ENCODE measurements at places on chromosomes 2 and 18.

DNA sequence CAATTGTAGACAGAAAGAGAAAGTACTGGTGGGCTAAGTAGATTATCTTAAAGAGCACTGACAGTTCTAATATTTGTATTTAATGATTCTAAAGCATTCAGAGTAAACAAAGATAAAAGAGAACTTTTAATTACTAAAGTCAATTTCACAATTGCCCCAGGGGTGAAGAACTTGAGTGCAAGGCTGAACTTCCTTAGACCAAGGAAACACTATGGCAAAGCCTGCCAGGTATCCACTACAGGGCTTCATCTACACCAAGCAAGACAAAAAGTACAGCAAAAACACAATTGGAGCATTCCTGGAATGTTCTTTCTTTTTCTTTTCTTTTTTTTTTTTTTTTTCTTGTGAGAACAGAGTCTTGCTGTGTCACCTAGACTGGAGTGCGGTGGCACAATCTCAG is 46.9 kb upstream of the NDUFV2 start:
- DNase-seq, result no peak

GRCh38 chr2:203861197-203861596 is 6.4 kb upstream of the CTLA4 start:
- DNase-seq, result no peak

GRCh38 chr2:162768656-162769055 is 69.9 kb downstream of the KCNH7 start:
- no peak for DNase-seq

DNA sequence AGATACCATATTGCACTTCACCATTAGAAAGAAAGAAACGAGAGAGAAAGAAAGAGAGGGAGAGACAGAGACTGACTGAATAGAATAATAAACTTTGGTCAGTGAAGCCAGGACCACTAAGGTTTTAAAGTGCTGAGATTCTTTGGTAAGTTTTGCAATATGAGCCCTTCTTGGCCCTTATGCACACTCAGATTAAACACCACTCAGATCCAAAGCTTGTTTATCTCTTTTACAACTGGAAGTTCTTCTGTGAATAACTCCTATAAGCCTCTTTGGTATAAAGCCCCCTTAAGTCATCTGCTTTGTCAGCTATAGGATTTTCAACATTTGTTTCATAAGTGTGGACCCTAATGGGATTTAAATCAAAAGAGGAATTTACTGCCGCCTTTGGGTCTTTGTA is 40.8 kb downstream of the PID1 start:
- no peak for DNase-seq

DNA sequence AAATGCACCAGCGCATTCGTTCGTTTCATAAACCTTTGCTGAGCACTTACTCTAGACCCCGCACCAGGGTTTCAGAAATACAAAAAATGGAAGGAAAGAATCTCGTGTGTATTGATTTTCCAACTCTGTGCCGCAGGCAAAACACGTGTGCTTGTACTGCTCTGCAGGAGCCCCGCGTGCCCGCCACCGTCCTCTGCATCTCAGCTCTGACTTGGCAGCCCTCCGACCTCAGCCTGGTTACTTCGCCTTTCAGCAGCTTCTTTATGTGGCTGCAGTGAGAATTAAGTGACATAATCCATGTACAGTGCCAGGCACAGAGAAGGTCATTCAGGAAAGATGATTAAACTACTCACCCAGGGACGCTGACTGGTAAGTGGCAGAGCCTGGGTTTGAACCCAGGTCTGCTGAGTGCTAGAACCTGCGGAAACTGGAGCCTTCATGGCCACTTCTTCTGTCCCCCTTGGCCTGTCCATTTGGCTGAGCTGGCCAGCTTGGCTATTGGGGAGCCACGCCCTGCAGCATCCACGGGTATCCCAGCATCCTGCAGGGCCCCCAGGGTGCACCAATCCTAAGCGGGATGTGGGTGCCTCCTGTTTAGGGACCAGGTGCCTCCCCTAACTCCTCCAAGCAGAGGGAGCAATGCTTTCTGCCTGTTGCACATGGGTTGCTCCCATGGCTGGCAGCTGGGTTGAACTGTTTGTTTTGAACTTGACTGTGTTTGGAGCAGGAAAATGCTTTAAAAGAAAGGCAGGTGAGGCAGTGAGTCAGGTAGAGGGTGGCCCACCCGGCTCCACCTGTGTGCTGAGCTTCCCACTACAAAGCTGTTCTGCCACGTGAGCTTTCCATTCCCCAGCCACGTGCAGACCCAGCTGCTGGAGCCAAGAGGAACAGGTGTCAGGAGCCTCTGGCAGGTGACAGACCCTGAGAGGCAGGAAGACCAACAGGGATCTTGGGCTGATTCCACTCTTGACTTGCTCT is 34.3 kb downstream of the INHBB start:
- DNase-seq, result no peak

DNA sequence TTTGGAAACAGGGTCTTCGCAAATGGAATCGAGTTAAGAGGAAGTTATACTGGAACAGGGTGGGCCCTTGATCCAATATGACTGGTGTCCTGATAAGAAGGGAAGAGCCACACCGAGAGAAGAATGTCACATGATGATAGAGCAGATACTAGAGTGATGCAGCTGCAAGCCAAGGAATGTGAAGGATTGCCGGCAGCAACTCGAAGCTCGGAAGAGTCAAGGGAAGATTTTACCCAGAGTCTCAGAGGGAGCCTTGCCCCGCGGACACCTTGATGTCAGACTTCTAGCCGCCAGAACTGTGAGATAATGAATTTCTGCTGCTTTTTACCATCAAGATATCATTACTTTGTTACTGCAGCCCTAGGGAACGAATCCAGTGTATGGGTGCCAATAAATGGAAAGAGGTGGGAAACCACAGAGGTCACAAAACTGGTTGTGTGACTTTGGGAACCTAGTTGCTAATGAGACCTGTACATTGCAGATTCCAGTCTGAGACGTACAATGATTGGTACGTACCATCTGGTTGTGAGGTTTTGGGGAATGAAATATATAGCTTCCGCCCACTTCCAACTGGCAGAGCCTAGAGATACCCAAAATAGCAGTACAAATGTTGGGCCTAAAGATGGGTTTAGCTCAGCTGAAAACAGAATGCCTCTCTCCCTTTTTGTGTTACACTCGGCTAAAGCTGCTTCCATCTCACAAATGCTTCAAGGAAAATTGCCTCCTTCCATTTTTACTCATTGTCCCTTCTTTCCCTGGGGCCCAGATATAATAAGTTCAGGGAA is 28.6 kb upstream of the VWA3B start:
- no peak for DNase-seq

DNA sequence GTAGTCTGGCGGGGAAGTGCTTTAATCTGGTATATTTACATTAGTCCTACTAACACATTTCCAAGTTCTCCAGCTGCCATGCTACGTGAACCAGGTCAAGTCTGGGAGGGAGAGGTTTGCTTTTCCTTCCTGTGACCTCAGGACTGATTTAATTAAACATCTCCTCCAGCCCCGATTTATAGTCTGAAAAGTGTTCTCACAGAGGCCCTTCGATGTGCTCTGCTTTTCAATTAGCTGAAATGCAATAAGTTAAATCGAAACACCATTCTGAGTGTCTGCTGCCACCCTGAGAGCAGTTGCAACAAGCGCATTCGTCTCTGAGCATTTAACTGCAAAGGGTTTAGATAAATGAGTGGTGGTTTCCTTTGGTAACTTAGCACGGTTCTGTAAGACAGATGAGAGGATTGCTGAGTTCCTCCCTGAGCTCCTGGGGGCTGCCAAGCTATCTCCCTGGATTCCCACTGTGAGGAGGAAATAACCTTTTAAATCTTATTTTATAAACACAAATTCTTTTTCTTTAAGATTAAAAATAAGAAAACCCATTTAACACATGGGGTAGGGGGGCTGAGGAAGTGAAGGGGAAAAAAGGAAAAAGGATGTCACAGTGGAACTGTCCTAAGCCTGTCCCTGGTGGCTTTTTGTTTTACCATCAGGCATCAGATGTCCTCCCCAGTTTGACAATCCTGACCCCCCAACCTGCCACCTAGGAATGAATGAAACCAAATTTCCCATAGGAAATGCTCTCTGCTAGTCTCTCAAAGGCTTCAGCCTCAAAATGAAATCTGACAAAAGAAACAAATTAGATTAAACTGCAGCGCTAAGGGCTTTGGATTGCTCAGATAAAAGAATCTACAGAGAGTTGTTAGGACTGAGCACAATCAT is 56.5 kb upstream of the CREB1 start:
- DNase-seq, result peak; percentile 31

- DNase-seq, result no peak
Observed at GRCh38 chr2:11874861-11875260, 128.4 kb downstream of the LPIN1 start.

DNA sequence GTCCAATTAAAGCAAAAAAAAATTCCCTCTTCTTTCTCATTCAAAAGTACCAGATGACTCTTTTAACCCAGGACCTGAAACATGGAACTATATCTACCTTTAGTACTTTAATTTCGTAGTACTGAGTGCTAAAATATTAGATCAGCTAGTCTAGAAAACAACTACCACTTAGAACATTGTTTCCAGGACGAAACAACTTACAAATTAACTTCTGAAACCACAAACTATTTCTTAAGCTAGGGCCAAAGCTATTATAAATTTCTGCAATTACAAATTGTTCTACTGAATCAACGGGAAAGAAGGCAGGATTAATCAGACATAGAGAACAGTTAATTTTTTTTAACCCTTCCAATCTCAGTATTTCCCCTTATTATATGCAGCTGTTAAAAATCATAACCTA is 39.9 kb downstream of the DARS1 start:
- no peak for DNase-seq

DNA sequence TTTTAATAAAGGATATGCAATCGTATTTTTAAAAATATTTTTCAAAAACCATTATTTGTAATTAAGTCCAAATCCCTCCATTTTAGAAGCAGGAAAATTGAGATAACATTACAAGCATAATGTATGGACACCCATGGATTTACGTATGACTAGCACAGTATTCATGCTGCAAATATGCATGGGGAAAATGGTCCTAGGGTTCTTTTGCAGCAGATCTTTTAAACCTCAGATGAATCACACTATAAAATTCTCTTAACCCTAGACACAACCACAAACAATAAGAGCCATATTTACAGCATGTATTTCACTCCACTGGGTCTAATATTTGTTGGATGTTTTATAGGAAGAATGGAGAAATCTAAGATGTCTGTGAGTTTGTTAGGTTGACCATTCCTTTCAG is 453.4 kb downstream of the TGIF1 start:
- DNase-seq, result no peak

GRCh38 chr2:137220438-137220993 is 455.2 kb downstream of the THSD7B start:
- no peak for DNase-seq

GRCh38 chr2:204781941-204782340 is 236.7 kb downstream of the PARD3B start:
- DNase-seq, result no peak

DNA sequence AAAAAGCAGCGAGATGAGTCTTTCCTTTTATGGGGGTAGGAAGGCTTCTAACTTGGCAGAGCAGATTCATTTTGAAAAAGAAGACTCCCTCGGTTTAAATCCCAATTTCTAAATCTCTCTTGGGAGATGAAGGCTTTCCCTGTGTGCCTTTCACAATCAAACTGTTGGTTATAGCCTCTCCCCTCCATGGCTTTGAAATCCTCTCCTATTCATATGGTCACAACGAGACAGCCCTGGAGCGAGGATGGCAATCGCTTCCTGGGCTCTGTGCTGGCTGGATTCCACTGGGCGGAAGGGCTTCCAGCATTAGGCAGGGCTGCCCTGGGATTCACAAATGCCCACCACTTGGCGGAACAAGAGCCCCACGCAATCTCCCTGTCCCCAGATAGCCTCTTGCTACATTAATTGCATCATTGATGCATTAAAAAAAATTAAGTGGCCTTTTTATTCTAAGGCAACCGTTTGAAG is 1.6 kb downstream of the CAVIN2 start:
- no peak for DNase-seq

Data from CD4-positive, alpha-beta T cell treated with Interleukin-12 subunit alpha and Interleukin-12 subunit beta, for 1 hour (primary cell).